ENCODE measurements at places on chromosomes 6 and 20.

GRCh38 chr20:33693741-33694638 lies 7.8 kb upstream of the E2F1 start:
- no peak for DNase-seq

DNA sequence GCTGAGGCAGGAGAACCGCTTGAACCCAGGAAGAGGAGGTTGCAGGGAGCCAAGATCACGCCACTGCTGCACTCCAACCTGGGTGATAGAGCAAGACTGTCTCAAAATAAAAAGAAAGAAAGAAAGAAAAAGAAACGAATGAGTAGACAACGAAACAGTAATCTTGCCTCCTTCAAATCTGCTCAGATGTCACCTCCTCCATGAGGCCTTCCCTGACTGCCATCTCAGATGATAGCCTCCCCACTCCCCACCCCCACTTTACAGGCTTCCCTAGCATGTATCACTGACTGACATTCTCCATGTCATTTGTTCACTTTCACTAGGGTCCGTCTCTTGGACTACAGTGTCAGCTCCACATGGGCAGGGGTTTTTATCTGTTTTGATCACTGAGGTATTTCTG lies 36.4 kb downstream of the C20orf203 start:
- no peak for DNase-seq

- DNase-seq = no peak
Observed at GRCh38 chr20:14622796-14623195, 285.4 kb upstream of the FLRT3 start.

DNA sequence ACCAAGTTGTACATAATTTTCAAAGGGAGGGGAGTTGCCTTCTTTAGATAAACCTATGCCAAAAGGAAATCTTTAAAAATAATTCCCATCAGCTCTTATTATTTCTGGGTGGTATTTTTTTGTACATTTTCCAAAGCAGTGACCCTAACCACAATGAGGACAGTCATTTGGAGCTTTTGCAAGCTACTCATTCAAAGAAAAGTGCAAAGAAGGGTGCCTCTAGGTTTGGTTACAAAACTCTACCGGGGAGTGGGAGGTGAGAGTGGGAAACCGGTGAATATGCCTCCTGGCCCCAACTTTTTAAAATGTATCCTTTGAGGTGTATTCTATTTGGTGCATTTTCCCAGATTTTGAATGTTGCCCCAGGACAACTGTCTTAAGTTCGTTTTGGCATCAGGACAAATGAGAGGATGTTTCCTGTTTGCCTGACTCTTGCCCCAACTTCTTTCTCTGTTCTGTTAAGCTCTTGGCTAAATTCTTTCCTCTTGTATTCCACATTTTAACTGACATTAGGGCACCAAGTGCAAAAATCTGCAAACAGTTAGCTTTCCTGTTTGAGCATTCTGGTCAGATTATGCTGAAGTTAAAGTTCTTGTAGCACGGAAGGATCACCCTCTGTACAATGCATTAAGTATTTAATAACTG lies 78.9 kb downstream of the SLX4IP start:
- no peak for DNase-seq

GRCh38 chr6:128574402-128574801 lies 54.0 kb upstream of the PTPRK start:
- no peak for DNase-seq

GRCh38 chr6:134482593-134483270 lies 164.8 kb upstream of the SGK1 start:
- no peak for DNase-seq

DNA sequence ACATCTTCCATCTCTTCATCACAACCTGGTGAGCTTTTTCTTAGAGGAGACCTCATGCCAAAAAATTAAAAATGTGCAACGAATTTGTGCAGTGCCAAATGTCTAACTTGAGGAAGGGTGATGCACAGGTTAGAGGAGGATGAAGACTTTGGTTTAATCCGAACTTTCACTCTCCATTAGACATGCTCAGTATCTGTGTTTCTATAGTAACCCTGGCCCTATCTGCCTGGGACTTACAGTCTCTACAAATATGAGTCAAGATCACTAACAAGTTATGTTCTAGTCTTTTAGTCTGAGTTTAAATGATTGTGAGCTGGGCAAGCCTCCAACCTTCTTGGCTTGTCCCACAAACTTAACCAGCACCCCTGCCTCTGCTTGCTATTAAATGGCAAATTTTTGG lies 377.0 kb downstream of the BMP2 start:
- no peak for DNase-seq

DNA sequence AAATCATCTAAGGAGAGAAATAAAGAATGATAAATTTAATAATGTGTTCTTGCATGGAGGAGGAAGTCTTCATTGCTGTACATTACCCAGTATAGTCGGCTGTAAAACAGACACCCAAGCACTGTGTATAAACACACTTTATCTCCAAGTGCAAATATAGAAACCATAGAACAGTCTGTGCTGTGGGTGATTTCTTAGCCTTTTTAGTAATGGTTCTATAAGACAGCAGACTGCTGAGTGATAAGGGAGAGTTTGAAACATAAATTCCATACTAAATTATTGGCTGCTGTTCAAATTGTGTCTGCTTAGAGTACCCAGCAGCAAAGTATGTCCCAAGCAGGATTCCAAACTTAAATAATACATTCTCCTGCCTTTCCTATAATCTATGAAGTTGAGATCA lies 4.6 kb downstream of the FILIP1 start:
- DNase-seq = no peak

GRCh38 chr20:8860011-8860495 lies 208.8 kb upstream of the PLCB4 start:
- no peak for DNase-seq

DNA sequence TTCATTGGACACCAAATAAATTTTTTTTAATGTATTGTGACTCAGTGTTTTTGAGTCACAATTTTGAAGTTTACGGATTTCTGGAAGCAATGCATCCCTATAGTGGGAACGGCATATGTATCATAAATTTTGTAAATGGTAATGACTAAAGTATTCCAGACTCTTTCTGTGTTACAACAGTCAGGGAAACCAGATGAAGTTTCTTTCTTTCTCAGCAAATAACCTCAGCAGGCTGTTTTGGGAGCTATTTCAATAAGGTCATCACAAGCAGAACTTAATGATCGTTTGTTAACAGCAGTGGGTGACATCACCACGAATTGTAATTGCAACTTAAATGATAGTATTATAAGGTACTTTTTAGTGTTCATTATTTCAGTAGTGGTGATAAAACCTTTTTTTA lies 52.0 kb downstream of the HIVEP1 start:
- no peak for DNase-seq

DNA sequence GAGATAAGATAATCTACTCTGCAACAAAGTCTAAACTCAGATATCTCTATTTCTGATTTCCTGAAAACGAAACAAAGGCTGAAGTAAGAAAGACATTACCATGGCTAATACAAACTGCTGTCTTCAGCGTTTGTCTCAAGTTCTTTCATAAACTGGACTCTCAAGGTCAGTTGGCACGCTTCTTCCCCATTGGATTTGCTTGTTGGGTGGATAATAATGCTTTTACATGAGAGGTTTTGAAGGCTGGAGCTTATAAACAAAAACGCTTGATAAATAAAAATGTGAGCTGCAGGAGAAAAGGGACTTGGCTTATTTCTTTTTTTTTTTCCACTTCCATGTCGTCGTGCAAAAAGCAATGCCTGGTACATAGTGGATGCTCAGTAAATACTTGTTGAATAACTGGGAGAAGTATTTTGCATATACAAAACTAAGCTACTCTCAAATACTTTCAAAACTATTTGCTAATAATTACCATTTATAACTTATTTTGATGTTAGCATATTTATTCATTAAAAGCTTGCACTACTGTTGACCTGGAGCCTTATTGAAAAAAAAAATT lies 65.7 kb upstream of the EEF1A1 start:
- DNase-seq = no peak

DNA sequence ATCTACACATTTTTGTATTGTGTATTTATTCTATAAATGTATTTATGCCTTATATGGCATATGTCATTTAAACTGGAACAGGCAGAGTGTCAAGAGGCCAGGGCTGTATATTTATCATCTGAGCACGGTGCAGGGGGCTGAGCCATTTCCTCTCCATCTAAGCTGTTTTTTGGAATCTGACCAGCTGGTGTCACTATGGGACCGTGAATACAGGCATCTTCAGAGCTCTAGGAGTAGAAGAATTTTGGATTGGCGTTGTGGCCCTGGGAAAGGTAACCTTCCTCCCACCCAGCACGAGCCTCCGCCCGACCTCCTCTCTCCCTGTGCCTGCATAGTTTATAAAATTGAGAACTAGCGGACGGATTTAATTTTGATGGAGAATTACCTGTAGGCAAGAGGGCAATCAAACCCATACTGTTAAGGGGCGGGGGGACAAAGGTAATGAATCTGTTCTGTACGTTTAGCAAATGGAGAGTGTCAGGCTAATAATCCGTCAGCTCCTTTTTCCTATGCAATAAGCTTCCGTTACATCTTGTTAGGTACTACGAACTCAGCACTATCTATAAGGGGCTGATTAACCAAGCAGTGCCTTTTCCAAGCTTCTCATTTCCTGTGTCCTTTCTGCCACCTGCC lies 29.0 kb upstream of the EEF1E1 start:
- peak; percentile 32 for DNase-seq

- DNase-seq = no peak
Observed at GRCh38 chr6:166415833-166416347, 33.1 kb upstream of the MPC1 start.

GRCh38 chr6:75505424-75505823 lies 11.8 kb upstream of the FILIP1 start:
- no peak for DNase-seq

DNA sequence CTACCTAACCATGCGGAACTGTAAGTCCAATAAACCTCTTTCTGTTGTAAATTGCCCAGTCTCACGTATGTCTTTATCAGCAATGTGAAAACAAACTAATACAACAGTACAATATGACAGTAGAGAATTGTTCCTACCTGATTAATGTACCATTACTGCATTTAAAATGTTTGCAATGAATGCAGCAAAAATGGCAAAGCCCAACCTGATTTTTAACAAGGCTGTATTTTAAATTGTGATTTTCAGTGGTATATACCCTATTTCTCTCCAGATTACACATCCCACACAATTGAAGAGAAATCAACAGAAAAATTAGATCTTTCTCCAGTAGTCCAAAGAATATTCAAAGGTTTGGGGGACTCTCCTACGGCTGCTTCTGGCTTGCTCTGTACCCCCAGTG lies 3.3 kb upstream of the PCSK2 start:
- no peak for DNase-seq

DNA sequence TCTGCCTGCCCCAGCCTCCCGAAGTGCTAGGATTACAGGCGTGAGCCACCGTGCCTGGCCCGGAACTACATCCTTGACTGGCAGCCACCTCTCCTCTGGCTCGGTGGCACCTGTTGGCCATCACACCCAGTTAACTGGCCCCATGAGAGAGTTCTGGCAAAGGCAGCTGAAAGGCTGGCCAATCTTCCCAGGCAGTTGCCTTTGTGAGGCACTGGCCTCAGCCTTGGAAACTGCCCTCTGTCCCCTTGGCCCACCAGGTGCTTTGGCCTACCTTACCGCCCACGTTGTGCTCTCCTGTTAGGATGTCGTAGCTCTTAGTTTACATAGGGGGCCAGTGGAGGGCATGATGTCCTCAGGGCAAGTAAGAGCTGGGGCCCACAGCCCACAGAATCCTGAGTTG lies 9.6 kb upstream of the MANBAL start:
- no peak for DNase-seq

GRCh38 chr6:85966828-85967227 lies 324.1 kb upstream of the SYNCRIP start:
- no peak for DNase-seq

DNA sequence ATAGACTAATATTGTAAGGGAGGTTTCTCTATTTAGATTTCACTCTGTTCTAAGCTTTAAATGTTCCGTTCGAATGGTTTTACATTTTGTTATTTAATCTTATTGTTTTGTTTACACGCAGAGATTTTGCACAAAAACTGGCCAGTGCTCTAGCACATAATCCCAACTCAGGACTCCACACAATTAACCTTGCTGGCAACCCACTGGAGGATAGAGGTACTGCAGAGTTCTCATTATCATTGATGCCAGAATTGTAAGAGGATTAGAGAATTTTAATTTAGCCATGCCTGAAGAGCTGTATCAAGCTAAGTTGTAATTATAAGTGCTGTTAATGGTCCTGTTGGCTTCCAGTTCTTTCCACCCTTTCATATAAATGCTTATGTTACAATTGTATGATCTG lies 179.7 kb upstream of the SCGN start:
- DNase-seq = no peak

DNA sequence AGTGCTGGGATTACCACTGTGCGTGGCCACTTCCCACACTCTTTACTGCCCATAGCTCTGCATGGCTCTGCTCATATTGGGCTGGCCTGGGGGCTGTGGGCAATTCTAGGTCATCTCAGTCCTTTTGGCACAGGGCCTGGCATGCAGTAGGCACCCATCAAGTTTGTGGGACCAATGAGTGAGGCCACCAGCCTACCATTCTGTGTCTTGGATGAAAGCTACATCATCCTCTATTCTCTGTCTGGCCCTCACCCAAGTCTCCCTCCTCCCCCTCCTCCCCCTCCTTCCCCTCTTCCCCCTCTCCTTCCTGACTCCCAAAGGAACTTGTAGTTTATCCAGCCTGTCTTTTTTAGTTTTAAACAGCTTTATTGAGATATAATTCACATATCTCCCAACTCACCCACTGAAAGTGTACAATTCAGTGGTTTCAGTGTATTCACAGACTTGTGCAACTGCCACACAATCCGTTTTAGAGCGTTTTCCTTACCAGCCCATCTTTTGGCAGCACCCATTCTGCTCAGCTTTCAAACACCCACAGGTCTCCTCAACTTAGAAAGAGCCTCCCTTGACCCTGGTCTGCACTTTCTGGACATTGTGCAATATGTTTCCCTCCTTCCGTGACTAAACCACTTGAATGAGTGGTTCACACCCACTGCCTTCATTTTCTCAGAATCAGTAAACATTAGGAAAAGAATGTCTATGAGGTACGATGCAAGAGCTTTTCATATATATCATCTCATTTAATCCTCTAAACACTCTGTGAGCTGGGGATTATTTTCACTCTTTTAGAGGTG lies 21.5 kb upstream of the MRPS18A start:
- peak; percentile 14 for DNase-seq

DNA sequence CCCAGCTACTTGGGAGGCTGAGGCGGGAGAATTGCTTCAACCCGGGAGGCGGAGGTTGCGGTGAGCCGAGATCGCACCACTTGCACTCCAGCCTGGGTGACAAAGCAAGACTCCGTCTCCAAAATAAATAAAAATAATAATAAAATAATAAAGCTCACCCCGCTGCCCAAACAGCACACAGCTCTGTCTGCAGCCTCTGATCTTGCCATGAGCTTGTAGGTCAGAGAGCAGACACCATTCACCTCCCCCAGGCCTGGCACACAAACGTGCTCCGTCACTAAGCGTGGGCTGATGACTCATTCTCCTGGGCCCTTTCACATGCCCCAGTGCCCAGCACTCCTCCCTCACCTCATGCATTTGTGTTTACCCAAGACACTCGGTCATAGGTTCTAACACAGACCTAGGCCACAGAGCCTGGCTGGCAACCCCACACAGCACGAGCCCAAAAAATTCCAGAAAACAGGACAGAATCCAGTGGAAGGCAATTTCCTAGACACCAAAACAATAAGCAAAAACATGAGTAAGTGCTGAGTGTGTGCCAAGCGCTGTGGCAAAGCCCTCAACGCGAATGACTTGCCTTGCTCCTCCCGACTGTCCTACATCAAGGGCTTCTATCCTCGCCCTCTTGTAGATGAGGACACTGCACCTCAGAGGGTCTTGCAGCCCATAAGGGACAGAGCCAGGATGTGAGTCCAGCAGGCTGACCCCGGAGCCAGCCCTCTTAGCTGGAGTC lies 18.0 kb downstream of the ATP9A start:
- DNase-seq = no peak
